ENCODE measurements at places on chromosomes 11 and 22.

DNA sequence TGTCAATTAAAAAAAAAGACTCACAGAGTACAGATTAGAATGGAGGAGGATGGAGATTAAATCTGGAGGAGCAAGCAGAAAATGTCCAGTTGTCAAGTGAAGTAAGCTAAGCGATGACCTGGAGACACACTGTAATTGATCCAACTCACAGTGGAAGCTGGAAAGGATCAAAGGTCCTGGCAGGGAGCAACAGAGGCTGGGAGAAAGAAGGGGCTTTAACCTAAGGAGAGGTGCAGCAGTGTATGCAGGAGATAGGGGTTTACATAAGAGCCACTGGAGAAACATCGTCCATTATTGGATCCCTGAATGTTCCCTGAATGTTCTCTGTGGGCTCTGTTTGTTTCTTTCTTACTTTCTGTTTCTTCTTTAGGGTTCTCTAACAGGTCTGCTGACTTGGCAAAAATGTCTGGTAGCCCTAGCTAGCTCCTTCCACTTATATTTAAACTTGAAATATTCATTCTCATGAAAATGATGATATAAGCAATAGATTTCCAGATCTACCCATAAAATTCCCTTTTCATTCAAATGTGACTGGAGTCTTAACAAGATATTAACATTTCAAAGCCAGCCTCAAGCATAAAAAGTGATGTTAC, 30.1 kb upstream of the CAT start:
- DNase-seq = no peak

DNA sequence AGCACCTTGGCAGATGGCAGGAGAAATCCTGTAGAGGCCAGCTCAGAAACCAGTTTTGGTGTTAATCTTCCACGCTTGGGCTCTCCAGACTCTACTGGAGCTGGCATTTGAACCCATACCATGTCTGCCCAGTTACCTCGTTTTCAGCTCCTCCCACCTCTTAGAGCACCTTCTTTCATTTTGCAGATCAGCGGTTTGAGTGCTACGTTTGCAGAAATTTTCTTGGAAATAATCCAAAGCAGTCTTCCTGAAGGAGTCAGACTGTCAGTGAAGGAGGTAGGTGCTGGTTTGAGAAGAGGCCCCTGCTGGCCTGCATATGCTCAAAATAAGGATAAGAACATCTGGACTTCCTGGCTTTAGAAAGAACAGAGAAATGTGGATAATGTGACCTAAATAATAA, 13.7 kb downstream of the COA4 start:
- no peak for DNase-seq

DNA sequence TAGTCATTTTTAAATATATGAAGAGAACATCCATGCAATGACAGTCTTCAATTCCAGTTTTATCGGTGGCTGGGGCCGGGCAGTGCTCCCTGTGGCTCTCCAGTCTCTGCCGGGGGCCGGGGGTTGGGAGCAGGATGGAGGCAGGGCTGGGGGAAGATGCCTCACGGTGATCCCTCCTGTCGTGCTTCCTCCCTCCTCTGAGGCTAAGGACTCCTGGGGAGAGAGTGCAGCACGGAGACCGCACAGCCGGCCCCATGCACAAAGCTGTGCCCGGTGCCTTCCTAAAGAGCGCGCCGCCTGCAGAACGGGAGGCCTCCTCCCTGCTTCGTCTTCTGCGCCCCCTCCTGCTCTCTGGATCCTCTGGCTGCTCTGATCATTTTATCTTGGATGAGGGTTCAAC, 20.5 kb downstream of the GAL start:
- no peak for DNase-seq

- no peak for DNase-seq
Observed at GRCh38 chr22:32318361-32318760, 39.3 kb upstream of the RFPL3 start.

DNA sequence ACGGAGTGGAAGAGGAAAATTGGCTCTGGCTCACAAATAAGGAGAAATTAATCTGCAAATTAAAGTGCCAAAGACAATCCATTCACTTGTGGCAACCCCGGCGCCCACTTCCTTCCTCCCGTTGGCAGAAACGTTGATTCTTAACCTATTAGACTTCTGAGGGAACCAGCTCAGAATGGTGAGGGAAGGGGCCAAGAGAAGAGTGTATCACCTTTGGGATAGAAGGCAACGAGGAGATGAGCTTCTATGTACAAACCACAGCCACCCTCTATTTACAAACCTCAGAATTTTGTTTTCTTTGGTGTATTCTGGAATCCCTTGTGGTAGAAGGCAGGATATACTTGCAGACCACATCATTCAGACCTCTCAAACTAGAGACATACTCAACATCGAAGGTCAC, 1.1 kb downstream of the MB start:
- no peak for DNase-seq

GRCh38 chr11:78390809-78391208, 26.8 kb downstream of the GAB2 start:
- DNase-seq = no peak

DNA sequence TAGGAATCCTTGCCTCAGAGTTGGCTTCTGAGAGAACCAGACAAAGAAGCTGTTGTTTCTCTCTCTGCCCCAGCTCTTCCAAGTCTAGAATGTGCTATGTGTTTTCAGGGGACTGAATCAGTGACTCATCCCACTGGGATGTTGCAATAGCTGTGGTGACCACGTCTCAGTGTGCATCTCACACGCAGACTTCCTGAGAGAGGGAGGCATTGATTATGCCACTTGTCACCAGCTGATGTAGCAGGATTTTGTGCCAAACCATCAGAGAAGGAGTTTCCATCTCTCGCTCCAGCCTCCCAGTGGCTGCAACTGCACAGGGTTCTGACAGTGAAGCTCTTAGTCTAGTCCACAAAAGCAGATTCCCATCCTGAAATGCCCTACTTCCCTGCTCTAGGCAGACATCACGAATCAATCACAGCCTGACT, 455.8 kb downstream of the MIAT start:
- DNase-seq = no peak

DNA sequence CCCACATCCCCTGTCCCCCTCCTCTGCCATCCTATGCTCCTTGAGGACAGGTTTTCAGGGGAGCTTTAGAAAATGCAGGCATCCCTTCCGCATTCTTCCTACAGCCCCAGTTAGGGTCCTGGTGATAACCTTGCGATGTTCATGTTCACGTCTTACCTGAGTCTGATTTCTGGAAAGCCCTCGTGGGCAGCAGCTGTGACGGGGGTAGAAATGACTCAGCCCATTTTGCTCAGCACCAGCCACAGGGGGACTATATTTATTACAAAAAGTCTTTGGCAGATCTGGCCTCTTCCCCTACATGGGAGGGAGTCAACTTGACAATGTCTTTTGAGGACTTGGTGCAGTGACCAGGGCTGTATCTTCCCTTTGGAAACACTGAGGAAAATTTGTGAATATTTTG, 12.3 kb downstream of the PKNOX2 start:
- DNase-seq = no peak

GRCh38 chr22:43511276-43511910, 99.6 kb downstream of the MPPED1 start:
- DNase-seq = no peak

DNA sequence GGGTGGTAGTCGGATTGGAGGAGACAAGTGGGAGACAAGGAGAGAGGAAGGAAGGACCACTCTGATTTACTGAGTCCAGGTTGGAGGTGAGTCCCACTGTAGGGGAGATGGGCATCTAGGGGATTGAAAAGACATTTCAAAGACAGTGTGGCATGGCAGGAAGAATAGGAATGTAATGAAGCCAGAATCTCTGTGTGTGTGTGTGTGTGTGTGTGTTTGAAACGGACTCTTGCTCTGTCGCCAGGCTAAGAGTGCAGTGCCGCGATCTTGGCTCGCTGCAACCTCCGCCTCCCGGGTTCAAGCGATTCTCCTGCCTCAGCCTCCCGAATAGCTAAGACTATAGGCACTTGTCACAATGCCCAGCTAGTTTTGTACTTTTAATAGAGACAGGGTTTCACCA, 4.2 kb upstream of the CSDC2 start:
- DNase-seq = no peak

- no peak for DNase-seq
Observed at GRCh38 chr22:50157709-50158375, 12.7 kb upstream of the PANX2 start.

GRCh38 chr11:111840143-111840542, 31.2 kb downstream of the ALG9 start:
- DNase-seq = no peak

DNA sequence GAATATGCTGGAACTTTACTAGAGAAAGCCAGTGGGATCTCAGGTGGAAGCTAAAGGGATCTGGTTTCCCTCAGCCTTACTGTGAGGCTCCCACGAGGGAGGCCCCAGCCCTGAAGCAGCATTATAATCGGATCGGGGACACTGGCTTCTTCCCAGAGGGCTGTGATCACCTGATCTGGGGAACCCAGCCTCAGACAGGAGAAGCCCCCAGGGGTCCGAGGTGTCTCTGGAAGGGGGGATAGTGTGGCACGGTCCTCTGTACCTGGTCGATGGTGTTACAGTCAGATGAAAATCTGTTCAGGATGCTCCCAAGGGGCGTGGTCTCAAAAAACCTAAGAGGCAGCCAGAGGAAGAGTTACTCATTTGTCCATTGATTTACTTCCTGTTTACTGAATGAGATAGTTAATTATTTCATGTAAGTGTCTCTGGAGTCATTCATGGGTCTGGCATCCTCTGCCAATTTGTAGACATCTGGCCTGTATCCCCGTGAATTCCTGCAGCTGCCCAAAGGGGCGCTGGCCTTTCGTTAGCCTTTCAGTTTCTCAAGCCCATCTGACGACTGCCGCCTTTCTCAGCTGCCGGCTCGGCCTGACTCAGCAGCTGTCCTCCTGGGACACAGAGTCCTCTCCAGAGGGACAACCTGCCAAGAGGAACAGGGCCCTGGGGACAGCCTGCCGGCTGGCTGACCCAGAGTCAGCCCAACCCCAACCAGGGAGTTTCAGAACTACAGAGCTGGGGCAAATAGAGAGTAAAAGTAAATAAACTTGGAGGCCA, 17.0 kb upstream of the KCNJ11 start:
- DNase-seq = no peak

DNA sequence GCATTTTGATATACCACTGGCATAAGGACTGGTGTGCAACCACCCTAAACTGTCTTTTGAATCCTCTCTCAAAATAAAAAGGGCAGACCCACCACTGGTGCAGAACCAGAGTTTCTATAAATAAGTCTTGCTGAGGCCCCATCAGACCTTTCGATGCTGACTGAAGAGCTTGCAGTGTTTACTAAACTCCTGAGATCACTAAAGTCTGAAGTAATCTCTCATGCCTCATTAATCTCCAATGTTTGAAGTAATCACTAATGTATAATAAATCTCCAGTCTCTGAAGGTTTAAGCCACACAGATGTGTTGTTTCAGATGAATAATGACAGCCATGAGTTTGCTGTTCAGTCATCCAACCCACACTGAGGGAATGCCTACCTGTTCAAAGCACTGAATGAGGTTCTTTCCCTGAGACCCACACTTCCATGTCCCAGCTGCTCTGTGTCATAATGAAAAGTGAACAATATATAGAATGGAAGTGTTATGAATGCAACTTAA, 50.6 kb upstream of the DEUP1 start:
- DNase-seq = no peak

- no peak for DNase-seq
Observed at GRCh38 chr22:19184276-19184997, 5.9 kb upstream of the SLC25A1 start.

- DNase-seq = no peak
Observed at GRCh38 chr11:94956963-94957362, 16.4 kb downstream of the CWC15 start.

- no peak for DNase-seq
Observed at GRCh38 chr11:100680070-100680469, 7.0 kb upstream of the ARHGAP42 start.

Measured in activated naive CD8-positive, alpha-beta T cell treated with anti-CD3 and anti-CD28 coated beads, Interleukin-2, amount 50 U/mL, for 24 hours (primary cell).